Sigmoid colon (tissue), 7 donors: ENCODE measurements at places on chromosomes 2 and 18. TPM values are rescaled to one million over a fixed set of nuclear protein-coding genes. Genes with fewer than 3 reads are reported as not detected.

- DNase-seq: no peak
These were observed 13.3 kb upstream of the ACTR2 start for GRCh38 chr2:65214361-65214760.

Gene DTYMK
- 9.9 TPM for total RNA-seq

- no peak for DNase-seq
These were observed 80.3 kb downstream of the SPRED2 start for GRCh38 chr2:65351948-65352595.

- DNase-seq: no peak
These were observed 32.9 kb downstream of the PTCD3 start for GRCh38 chr2:86138736-86139625.

Gene SPATA3
- total RNA-seq: not detected

GRCh38 chr2:13103151-13103550 lies 386.4 kb downstream of the TRIB2 start:
- DNase-seq: no peak

DNA sequence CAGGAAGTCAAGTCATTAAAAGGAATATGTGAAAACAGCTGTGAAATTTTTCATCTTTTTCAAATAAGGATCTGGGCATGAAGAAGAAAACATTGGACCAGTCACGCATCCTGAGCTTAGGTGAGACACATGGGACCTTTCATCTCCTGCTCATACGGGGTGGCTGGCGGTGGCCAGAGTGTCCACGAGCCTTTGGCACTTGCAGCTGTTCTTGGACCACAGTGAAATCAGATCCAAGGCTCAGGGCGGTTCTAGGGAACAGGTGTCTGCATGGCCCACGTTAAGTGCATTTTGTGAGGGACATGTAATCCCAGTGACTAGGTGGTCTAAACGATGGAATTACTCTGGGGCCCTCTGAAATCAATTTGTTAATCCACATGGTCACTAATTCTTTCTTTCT lies 212.7 kb upstream of the COPS8 start:
- DNase-seq: no peak

Gene DSG2
- 1.8 TPM for total RNA-seq

DNA sequence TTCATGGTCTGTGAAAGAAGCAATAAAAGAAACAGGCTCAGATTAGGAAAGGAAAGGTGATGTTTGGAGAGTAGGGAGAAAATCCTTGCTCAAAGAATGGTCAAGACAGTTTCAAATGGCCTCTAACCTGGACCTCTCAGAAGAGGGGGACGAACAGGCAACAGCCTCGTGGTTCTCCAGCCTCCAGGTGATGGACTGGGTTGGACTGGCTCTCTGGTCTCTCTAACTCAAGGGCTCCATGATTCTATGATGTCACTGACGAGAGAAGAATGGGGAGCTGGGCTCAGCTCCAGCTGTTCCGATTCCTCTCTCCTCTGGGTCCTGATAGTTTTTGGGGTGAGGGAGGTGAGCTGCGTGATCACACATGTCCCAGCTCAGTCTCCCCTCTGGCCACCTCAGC lies at the start of gene C2orf74:
C2orf74 (plus strand) TSS at position 301 of the 400 bp plus-strand sequence. CDS start 327 bp downstream, outside the sequence.
- no peak for DNase-seq

- DNase-seq: no peak
These were observed 54.2 kb upstream of the POMC start for GRCh38 chr2:25222477-25223121.

- peak; percentile 70 for DNase-seq
These were observed 102.8 kb upstream of the CYP1B1 start for GRCh38 chr2:38178556-38179419.

DNA sequence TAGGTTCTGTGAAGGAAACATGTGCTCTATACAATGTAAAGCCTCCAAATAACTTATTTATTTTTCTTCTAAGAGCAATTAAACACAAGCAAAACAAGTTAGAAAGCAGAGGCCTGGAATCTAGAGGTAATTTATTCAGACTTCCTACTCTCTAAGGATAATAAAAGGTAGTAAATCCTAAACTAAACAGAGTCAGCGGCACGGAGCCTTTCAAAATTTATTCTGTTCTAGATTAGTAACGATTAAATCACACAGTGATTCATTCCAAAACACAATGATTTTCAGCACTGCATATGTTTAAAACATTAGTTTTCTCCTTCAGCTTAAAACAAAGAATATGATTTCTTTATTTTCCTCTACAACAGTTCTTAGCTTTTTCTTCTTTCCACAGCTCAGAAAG lies 160.9 kb downstream of the FBXO15 start:
- DNase-seq: no peak

Gene ALK
- total RNA-seq: 1.2 TPM

DNA sequence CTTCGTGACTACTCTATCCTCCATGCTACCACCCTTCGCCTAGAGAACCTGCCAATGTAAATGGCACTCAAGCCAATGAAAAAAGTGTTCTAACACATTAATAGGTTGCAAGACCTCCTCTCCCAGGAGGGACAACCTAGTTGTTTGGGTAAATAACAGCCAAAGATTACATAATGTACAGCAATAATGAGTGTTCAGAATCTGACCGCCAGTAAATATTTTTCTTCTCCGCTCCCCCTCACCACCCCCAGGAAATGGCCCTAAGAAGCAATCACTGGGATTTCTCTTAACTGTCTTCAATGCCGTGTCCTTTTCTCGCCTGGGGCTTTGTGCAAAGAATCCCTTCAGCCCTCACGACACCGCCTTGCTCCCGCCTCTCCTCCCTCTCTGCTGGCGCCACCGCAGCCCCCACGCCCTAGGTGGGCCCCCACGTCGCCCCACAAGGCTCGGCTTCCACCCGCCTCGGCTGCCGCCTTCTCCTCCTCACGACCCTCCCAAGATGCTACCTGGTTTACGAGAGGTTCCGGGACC lies 458 bp downstream of the HYCC2 start:
- no peak for DNase-seq

DNA sequence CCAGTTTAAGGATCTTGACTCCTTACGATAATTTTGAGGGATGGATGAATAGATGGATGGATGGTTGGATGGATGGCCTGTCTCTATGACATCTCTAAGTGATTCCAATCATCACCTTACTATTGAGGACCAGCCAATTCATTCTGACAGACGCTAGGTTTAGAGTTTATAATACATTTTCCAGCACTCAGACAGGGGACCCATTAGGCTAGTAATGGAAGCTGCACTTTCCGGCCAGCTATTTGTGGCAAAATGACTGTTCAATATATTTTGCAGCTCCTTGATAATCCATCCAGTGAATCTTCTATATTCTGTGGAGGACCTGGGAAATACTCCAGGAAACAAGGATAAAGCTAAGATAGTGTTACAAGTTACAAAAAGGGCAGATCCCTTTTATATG lies 262.9 kb downstream of the TDRD15 start:
- no peak for DNase-seq

Gene GPR35
- total RNA-seq: 1.3 TPM

GRCh38 chr18:22847392-22847791 lies 85.7 kb upstream of the RBBP8 start:
- no peak for DNase-seq

Gene ATAD2B
- total RNA-seq: 19.7 TPM

- peak; percentile 85 for DNase-seq
These were observed 29.6 kb downstream of the SH3BP4 start for GRCh38 chr2:234981197-234982095.

GRCh38 chr2:29017716-29018435 lies 36.8 kb downstream of the TOGARAM2 start:
- DNase-seq: no peak

DNA sequence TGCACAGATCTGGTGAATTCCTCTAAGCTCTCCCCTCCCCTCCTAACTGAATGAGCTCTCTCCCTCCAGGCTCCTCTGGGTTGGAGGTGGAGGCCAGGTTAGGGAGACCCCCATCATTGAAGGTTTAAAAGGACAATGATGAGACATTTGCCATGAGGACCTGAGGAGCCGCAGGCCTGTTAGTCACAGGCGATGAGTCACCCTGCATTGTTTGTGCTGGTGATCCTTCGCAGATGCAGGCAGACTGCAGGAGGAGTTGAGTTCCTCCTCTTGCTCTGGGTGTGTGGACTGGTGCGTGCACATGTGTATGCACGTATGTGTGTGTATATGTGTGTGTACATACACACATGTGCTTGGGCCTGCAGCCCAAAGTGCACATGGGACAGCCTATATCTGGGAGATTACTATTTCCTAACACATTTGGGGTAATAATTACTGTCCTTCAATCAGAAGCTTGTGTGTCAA lies 42.0 kb downstream of the MCFD2 start:
- DNase-seq: peak; percentile 94

- DNase-seq: no peak
These were observed 258.0 kb downstream of the CDH20 start for GRCh38 chr18:61591253-61591652.

DNA sequence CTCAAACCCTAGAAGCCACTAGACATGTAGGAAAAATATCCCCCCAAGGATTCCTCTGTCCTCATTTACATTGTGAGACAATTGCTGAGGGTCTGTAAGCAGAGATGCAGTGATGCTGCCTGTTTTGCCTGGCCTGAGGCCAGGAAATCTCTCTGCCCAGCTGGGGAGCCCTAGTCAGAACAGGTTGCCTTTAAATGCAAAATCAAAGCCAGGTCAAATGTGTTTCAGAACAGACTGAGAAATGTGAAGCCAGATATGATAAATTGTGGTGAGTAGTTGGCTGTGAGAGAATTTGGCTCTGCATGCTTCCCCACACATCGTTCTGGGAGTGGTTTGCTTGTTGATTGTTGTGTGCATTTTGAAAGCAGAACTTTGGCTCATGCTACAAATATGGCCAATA lies 38.4 kb upstream of the NXPH2 start:
- DNase-seq: no peak

- no peak for DNase-seq
These were observed 27.5 kb upstream of the MCFD2 start for GRCh38 chr2:46942891-46943626.

Gene GRHL1
- total RNA-seq: 2.5 TPM

GRCh38 chr2:201909961-201910361 lies 103.6 kb downstream of the CDK15 start:
- DNase-seq: no peak

DNA sequence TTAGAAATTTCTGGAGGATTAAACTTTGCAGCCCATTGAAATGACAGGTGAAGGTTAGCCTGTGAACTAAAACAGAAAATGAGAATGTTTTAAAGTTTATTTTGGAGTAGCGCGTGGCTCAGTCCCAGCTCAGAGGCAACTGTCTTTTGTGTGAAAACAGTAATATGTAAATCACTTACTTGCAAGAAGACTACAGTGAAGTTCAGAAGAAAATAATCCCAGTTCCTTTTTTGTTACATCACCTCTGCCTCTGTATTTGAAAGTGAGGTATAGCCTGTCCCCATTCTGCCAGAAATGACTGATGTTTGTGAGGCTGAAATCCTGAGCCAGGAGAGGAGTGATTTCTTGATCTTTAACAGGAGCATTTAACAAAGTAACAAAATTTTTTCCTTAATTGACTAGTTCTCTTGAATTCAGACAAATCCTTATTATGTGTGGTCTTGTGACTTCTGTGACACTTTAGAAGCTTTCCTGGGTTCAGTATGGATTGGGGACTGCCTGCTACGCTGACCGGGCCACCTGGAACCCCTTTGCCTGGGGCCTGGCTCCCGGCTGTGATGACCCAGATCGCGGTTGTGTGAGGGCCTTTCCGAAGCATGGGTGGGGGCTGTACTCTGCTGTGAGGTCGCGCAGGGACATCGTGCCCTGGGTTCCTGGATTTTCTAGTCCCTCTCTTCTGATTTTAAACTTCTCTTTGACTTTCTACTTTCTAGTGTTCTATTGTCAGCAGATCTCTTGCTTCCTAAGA lies 24.3 kb downstream of the TRAPPC12 start:
- no peak for DNase-seq

Gene NT5DC4
- not detected for total RNA-seq

Gene UCN
- total RNA-seq: 1.6 TPM

DNA sequence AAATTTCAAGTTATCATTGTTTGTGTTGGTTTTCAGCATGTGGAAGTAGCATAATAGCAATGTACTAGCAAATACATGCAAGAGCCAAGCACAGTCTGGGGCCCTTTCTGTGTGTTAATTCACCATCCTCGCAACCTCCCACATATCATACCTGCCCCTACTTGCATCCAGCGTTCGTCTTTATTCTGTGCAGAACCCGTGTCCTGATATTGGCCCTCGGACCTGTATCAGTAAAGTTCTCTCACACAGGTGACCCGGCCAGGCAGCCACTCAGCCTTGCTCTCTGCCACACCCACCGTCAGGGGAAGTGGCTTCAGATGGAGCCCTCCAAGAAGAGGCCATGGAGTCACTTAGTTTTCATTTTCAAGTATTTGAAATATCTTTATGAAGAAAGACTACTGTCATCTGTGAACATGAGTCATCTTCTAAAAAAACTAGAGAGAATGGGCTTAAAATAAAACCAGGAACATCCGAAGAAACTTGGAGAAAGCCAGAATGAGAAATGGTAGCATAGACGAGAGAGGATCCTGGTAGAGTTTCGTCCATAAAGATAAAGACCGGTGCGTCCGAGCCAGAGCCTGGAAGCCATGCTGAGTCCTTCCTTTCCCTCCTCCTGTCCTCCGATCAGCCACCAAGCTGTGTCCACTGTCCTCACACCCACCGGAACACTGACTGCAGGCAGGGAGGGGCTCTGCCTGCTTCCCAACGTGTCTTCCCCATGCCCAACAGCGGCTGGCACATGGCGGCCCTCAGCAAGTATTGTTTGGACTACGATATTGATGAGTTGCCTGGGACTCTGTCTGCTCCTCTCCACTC lies 57.3 kb upstream of the RPL31 start:
- DNase-seq: no peak

GRCh38 chr2:226755631-226756030 lies 44.0 kb downstream of the IRS1 start:
- no peak for DNase-seq

Gene GPATCH11
- total RNA-seq: 11.8 TPM

- DNase-seq: no peak
These were observed 29.3 kb downstream of the RDH14 start for GRCh38 chr2:18531194-18531593.

Gene PROKR1
- total RNA-seq: 1.1 TPM
